ENCODE measurements at places on chromosomes 4 and X.

GRCh38 chr4:19375931-19376330, 875.8 kb upstream of the SLIT2 start:
- DNase-seq, result peak; percentile 47

- no peak for DNase-seq
These were observed 6.7 kb upstream of the WAS start for GRCh38 chrX:48676893-48677270.

DNA sequence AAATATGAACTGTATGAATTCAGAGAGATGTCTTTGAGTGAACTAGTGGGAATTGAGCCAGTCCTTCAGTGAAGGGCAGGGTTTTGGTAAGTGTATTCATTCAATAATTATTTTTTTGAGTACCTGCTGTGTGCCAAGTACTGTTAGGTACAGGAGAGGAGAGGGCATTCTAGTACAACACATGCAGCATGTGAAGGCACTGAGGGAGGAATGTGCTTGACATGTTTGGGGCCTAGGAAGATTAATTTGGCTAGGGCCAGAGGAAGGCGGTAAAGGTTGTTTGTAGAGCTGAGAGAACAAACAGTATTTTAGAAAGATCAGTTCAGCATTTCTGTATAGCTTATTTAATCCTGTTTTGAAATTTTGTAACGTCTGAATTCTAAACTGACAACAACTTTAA, 27.8 kb downstream of the APOOL start:
- no peak for DNase-seq

- DNase-seq, result no peak
These were observed 30.5 kb upstream of the CRMP1 start for GRCh38 chr4:5923376-5923775.

DNA sequence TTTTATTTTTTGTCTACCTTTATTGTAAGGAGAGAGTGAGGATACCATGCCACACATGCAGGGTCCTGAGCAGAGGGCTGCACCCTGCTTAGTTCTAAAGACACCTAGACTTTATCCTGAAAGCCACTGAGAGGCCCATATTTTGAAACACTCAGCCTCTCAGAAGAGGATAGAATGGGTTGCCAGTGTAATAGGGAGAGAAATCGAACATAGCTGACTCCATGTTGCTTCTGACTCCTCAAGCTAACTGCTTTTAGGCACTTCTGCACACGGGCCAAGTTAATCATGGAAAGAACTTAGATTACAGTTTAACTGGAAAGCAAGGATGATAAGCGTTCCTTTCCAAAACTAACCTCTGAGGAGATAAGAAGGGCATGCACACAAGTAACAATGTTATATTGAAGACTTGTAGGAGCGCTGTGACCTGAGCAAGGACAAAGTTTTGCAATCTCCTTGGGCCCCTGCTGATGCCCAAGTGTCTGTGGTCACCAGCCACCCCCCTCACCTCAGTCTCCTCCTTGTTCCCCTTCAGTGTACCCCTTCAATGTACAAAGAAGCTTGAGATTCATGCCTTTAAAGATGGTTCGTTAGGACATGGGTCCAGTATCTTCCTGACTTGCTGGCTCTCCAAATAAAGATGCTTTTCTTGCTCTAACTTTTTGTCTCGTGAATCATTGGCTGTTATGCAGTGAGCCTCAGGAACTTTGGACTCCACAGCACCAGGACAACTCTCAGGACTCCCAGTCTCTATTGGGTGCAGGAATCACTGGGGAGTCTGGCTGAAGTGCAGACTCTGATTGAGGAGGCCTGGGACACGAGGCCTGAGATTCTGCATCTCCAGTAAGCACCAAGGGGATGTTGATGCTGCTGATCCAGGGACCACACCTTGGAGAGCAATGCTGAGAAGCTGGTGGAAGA, 25.4 kb upstream of the CD99 start:
- DNase-seq, result no peak

DNA sequence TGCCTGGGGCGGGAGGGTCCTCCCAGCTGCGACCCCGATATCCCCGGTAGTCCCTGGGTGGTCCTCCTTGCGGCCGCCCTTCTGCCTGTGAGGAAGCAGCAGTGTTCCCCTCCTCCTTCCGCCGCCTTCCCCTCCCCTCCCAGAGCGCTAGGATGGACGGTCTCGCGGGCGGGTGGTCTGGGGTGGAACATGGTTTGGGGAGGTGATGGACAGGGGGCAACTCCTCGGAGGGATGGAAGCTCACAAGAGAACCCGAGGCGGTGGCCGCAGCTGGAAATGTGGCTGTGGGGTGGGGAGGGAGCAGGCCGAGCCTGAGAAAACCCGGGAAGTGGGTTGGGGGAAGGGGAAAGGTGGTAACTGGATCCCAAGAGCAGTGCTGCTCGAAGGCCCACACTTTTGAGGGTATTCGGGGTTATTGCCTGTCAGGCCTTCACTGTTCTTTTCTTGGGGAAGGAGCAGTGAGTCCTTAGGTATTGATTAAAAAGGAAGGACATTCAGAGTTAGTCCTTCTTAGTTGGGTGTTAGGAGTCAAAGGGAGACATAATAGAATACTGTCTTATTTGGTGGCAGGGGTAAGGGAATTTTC, 581 bp downstream of the UBE2K start:
- DNase-seq, result peak; percentile 40

DNA sequence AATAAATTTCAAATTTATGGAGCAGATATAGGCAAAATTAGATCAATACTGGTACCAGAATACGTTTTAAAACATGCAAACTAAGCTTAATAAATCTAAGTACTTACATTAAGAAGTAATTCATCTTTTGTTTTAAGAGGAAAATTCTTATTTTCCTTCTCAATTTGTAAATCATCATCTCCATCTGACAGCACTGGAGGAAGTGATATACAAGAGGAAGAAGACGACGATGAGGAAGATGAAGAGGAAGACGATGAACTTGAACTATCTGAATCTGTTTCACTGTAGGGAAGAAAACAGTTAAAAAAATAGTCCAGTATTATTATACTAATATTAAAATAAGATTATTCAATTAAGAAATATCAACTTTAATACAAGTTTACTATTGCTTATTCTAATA, 2.6 kb downstream of the NAF1 start:
- no peak for DNase-seq

- peak; percentile 69 for DNase-seq
These were observed 168.6 kb downstream of the PPP3CA start for GRCh38 chr4:101178731-101179130.

DNA sequence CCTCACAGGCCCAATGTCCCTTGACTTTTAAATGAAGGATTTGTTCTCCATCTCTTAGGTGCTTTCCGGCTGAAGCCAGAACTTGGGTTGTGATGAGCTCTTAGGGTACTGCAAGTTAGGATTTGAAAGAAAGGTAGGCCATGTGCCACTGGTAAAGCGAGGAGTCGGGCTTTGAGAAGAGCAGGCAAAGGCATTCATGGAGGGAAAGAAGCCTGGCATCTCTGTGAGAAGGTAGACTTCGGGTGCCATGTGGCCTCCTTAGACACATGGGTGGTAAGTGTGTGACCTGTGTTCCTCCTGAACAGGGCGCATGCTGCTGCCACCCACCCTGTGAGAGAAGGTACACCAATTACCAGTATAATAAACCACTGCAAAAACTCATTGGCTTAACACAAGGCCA, 102.9 kb downstream of the GATB start:
- DNase-seq, result no peak

GRCh38 chrX:27519226-27519625, 56.1 kb upstream of the PPP4R3C start:
- no peak for DNase-seq

DNA sequence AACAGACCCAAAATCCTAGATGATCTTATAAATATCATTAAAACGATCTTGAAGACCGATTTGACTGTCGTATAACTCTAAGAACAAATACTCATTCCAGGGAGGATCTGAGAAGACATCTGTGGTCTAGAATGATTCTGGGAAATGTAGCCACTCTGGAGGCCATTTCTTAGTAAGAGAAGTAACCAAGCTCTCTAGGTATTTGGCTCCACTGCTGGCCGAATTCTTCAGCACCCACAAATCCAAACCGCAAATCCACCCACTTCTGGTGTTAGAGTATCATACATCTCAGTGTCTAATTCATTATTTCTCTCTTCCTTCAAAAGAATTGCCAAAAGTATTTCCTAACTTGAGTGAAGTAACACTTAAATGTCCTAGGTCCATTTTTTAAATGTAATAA, 23.9 kb downstream of the KLHL5 start:
- peak; percentile 60 for DNase-seq

DNA sequence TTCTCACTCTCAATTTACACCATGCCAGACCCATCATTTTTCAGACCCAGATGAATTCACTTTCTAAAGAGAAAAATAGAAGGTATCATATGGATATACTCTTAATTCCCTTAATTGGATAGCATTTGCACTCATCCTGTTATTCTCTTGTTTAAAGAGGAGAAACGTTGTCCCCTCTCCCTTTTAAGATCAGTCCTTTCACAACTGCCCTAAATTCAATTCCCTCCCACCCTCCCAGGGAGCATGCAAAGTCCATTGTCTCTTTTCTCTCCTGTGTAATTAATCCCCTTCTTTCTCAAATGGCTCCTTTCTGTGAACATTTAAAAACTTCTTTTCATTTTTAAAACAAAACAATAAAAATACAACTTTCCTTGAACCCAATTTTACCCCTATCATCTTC, 124.7 kb upstream of the TLL1 start:
- DNase-seq, result no peak

- DNase-seq, result no peak
These were observed 137.6 kb upstream of the KLF3 start for GRCh38 chr4:38526412-38526811.

GRCh38 chr4:187188741-187189140, 465.1 kb upstream of the FAT1 start:
- DNase-seq, result no peak

DNA sequence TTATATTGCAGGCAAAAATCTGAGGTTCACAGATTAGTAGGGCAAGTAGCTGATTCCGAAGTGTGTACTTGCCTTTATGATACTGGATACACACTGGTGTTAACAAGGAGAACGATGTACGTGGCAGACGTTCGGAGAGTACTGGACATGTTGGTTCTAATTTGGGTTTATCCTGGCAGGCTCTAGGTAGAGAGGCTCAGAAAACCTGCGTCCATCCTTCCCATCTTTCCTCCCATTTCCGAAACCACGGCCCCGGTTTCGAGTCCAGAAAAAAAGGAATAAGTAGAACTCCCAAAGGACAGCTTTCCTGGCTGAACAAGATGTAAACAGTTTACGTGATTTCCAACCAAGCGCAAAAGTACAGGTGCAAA, 351 bp upstream of the SLC30A9 start:
- no peak for DNase-seq

DNA sequence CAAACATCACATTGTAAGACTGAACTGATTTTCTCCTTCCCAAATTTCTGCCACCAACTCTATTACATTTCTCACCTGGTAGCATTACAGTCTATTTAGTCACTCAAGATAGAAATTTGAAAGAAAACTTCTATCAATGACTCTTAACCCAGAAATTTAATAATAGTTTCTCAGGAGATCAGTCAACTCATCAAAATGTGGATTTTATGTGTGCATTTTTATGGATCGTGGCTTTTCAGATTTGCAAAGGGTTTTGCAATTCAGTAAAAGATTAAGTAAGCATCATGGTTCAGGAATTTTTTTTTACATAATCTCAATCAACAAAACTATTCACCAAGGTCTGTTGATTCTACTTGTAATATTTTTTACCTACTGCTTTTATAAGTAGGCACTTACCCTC, 111.1 kb downstream of the CFAP299 start:
- DNase-seq, result peak; percentile 62

DNA sequence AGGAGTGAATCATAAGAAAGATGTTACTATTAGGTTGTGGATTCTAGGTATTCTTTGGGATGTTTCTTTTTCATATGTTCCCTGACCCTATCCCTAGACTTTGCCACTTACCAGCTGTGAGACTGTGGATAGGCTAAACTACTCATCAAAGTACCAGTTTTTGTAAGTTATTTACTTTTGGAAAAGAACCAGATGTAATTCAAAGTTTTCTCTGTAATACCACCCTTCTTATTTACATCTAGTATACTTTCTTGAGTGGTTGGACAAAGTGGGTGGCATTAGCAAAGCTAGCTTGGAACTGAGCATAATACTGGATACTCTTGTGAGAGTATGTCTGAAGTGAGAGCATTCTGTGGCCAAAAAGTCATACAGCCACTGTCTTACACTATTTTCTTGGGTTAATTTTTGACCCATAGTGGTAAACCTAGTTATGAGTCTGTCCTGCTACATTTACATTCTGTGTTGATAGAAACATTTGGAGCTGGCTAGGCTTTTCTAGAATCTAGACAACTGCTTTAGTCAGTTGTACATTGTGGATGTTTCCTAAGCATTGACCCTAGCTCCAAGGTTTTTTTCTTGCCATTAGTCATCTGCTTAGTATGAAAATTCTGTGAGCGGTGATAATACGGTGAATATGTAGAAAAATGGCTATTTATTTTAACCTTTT, 41.7 kb downstream of the KDM6A start:
- DNase-seq, result peak; percentile 41

- DNase-seq, result peak; percentile 60
These were observed 155.6 kb downstream of the CBR4 start for GRCh38 chr4:168854350-168854921.

GRCh38 chrX:47623540-47624027, 3.9 kb upstream of the SYN1 start:
- DNase-seq, result peak; percentile 76

DNA sequence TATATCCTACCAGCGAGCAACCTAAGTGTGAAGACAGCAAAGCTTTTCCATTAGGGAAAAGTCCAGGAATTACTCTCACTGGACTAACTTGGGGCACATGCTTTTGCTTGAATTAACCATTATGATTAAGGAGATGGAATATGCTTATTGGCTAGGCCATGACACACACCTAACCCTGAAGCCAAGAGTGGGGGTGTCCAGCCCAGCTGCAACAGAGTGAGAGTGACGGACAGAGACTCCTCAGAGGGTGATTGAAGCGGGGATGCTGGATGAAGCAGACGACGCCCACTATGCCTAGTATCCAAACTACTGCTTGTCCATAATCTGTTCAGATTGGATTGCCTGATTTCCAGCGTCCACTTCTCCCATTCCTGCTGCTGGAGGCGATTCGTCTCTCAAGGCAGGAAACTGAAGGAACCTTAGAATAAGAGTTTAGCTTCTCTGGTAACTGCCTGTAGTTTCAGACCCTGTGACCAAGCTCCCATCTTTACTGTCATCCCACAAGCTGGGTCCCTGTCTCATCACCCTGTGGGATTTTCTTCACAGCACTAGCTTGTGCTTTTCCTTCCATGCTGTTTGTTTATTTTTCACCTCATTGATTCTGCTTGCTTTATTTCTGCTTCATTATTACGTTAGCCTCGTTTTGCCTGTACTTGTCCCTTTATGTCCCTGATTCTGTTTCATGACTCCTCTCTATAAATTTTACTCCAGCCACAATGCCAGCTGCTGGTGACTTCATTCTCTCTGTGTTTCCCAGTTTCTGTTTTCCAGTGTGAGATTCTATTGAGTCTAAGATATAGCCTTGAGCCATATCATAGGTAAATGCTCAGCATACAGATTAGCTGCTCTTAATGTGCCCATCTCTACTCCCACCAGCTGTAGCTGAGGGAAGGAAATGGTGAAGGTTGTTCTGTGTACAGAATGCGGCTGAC, 19.0 kb downstream of the FAM47E start:
- no peak for DNase-seq

GRCh38 chr4:133921280-133922195, 280.1 kb downstream of the PABPC4L start:
- DNase-seq, result peak; percentile 6
